Bone marrow (tissue), 2 donors: ENCODE measurements at places on chromosomes 5 and 9.

- no peak for DNase-seq
Observed at GRCh38 chr5:2847608-2848007, 96.1 kb upstream of the IRX2 start.

DNA sequence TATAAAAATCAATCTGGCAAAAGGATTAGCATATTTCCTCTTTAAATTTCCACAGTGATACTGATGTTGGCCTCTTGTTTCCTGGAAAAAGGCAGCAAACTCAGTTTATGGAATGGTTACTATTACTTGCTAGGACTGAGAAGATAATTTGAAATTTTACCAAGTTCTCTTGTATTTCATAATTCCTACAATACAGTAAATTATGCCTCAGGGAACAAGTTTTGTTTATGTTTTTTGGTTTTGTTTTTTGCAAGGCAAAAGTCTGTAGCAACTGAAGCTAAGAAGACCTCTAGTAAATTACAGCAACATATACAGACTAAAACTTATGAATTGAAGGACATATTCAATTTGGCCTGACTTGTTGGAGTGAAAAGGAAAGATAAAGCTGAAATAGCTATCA, 30.2 kb upstream of the SLCO6A1 start:
- DNase-seq, result no peak

DNA sequence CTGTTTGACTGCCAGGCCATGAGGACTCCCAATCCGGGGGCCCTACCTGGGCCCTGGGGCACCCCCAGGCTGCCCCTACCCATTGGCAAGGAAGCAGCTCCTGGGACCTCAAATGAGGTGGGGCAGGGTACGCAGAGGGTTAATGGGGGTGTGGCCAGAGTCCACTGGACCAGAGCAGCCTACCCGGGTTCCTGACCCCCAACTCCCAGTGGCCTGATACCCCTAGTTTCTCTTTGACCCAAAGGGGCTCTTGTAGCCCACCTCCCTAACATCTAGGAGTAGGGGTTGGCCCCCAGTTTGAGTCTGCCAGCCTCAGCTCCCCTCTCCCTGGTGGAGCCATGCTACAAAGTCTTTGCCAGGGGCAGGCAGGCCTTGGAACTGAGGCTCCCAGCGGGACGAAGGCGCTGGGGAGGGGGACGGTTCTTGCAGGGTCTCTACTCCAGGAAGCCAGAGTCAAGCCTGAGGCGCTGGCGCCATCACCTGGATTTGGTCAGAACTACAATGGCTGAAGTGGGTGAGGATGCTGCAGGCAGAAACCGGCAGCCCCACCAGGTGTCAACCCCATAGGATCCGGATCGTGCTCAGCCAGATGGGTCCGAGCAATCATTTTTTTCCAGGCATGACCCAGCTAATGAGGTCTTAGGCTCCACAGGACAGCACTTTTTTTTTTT, 8.4 kb upstream of the CERCAM start:
- DNase-seq, result peak; percentile 6

DNA sequence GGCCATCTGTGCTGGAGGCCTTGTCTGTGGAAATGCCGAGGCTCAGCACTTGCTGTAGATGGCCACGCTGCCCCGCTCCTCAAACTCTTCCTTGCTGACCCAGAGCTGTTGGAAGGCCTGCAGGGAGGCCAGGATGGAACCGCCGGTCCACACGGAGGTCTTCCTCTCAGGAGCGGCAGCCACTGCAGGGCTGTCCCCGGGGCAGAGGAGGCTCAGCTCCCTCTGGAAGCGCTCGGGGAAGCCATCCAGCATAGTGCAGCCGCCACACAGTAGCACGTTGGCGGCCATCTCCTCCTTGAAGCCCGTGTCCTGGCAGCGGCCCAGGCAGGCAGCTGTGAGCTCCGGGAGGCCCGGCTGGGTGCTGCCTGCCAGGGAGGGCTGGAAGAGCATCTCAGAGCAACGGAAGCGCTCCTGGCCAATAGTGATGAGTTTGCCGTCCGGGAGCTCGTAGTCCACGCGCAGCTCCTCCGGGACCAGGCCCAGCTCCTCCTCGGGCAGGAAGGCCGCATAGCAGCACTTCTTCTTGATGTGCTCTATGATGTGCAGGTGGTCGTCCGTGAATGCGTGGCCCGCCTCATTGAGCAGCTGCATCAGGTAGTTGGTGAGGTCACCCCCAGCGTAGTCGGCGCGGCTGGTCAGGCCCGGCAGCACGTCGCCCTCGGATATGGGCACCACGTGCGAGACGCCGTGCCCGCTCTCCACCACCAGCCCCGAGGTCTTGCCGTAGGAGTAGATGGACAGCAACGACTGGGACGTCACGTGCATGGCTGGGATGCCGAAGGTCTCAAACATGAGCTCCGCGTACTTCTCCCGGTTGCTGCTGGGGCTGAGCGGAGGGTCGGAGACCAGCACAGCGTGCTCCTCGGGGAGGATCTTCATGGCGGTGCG, 901 bp downstream of the ACTL7B start:
- DNase-seq, result no peak

DNA sequence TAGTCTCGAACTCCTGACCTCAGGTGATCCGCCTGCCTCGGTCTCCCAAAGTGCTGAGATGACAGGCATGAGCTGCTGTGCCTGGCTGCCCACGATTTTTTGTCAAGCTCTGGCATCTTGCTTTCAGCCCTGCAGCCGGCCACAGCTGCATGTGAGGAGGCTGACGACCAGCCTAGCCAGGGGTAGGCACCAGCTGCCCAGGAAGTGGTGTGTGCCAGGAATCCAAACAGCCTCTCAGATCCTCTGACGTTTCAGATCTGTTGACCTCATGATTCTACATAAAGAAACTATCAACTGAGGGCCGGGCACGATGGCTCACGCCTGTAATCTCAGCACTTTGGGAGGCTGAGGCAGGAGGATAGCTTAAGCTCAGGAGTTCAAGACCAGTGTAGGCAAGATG, 19.0 kb downstream of the DYNC2I2 start:
- no peak for DNase-seq
